ENCODE measurements at places on chromosomes 2 and 18.

DNA sequence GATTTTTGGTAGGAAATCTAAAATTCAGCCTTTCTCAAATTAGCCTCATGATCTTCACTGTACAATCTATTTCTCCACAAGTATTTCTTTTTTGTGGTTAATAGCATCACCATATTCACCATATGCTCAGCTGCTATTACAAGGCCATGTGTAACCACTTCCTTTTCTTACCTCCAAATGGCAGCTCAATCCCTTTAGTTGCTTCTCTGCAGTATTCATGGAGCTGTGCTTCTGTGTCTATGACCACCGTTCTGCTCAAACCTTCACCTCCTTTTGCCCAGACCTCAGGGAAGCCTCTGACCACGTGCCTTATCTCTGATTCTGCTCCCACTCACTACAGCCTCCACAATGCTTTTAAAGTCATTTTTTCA, 126.7 kb upstream of the TMEM200C start:
- no peak for DNase-seq

GRCh38 chr2:172253190-172254052, 150.7 kb upstream of the DLX2 start:
- DNase-seq: no peak

GRCh38 chr2:27803046-27803445, 31.5 kb downstream of the MRPL33 start:
- no peak for DNase-seq

- DNase-seq: no peak
Measured at GRCh38 chr18:48792141-48792540, 158.6 kb downstream of the SMAD7 start.

- no peak for DNase-seq
Measured at GRCh38 chr18:48698707-48699106, 159.9 kb downstream of the CTIF start.

GRCh38 chr2:181774685-181775084, 94.4 kb upstream of the NEUROD1 start:
- no peak for DNase-seq

DNA sequence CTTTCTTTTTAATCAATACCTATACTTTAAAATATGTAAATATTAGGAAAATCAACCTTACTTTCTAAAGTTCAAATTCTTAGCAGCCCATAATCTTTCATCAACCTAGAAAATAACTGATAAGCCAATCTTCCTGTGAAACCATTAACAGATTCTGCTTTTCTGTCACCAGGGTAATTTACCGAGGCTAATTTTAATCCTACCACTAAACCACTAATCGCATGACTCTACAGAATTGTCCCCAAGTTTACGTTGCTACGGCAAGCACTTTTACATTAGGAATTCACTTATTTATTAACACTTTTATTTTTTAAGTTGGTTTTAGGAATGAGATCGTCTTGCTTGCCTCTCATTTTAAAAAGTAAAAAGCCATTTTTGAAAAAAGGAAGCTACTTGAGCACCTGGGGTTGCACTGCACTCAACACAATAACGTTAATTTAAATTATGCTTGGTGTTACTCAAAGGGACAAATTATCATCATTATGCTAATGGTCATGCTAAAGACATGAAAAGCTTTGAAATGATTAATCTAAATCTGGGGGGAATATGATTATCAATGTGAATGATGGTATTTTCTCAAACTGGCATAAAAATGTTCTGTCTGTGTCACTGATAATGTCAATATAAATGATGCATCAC, 10.2 kb downstream of the ZNF516 start:
- no peak for DNase-seq

GRCh38 chr2:128003463-128003862, 24.4 kb downstream of the SAP130 start:
- no peak for DNase-seq

- no peak for DNase-seq
Measured at GRCh38 chr2:241865416-241865956, 4.0 kb upstream of the RTP5 start.

DNA sequence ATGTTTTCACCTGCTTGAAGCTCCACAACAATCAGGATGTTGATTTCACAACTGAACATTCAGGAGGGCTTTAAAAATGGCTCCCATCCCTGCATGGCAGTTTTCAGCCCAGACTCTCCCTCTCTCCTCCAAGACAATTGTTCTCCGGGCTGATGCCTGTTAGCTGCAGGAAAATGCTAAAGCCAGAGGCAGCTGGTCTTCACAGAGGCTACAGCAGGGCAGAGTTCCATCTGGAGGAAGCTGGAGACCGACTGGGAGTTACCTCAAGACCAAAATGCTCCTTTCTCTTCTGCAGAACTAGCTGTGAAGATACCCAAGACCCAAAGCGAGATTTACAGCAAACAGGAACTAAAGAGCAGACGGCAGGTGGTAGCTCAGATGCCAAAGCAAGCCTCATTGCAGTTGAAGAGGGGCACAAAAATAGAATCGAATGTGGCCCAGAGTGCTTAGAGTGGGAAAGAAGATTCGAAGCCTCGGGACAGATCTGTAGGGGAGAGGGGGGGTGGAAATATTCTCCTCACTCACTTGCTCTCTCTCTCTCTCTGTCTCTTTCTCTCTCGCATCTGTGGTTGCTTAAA, 423.6 kb downstream of the ZNF521 start:
- DNase-seq: no peak

GRCh38 chr2:46848447-46848846, 67.2 kb downstream of the MCFD2 start:
- no peak for DNase-seq

DNA sequence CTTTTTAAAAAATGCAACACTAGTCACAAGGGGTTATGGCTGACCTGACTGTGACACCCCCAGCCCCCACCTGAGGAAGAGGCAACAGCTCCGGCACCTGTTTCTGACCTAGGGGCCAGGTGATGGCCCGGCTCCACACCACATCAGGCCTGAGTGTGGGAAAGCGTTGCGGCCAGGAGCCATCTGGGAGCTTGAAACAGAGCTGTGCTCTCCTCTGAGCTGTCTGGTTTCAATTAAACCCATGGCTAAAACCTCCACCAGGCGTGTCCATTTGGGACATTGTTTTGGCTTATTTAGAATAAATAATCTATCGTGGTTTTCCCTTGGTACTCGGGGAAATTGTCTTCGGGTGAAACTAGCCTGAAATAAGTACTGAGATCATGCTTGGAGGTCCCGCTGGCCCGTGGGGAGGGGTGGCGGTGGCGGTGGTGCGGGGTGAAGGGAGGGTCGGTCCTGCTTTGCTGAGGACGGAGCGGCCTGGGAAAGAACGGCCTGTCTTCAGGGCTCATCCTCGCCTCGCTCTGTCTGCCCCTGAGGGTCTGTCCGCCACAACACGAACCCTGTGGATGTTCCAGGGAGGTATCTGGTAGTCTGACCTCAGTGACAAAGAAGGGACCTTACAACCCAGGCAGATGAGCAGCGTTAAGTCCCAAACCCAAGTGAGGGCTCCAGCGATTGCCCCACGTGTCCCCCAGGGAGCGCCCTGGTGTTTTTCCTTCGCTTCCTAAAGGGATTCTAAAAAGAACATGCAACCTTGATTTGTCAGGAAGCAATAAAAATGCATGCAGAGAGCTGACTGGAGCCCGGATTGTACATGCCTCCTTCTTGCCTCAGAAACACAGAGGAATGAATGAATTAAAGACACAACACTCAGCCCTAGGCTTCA, 58.7 kb downstream of the IL1RL2 start:
- DNase-seq: no peak

Data from cortex of kidney (tissue), 1 donor.